Neural crest cell (in vitro differentiated cells): ENCODE measurements at places on chromosomes 16 and 17. TPM values are rescaled to one million over a fixed set of nuclear protein-coding genes. Genes with fewer than 3 reads are reported as not detected.

Gene HS3ST3B1
- 57.0 and 58.3 TPM in 2 replicates for total RNA-seq

Gene CDRT15L2
- total RNA-seq = not detected in 2 replicates

Gene OR1F1
- total RNA-seq = 0.35 TPM in 1 of 2 replicates, not detected in the other

Gene CD300LB
- not detected in 2 replicates for total RNA-seq

Gene PRSS36
- total RNA-seq = 0.68 and 1.1 TPM in 2 replicates

Gene C16orf89
- total RNA-seq = not detected in 2 replicates

Gene MT3
- not detected in 2 replicates for total RNA-seq

Gene TAF1C
- total RNA-seq = 76.0 and 86.4 TPM in 2 replicates

Gene ATXN7L3
- total RNA-seq = 115 and 119 TPM in 2 replicates

Gene INCA1
- total RNA-seq = 0.43 and 0.86 TPM in 2 replicates

Gene MT1G
- total RNA-seq = not detected in 2 replicates

Gene RAB26
- 0.64 and 0.98 TPM in 2 replicates for total RNA-seq

Gene RMI2
- total RNA-seq = 39.6 and 41.9 TPM in 2 replicates

Gene MYLK3
- 0.33 and 1.0 TPM in 2 replicates for total RNA-seq

Gene PFN1
- total RNA-seq = 626 and 630 TPM in 2 replicates

Gene GABARAP
- total RNA-seq = 470 and 479 TPM in 2 replicates

Gene PROCA1
- 11.7 and 12.5 TPM in 2 replicates for total RNA-seq

Gene SP6
- 0.16 and 0.25 TPM in 2 replicates for total RNA-seq

Gene NAGS
- 0.93 and 1.1 TPM in 2 replicates for total RNA-seq

Gene TMEM220
- 5.0 and 5.1 TPM in 2 replicates for total RNA-seq

Gene NGFR
- 322 and 334 TPM in 2 replicates for total RNA-seq

Gene TP53
- total RNA-seq = 135 and 150 TPM in 2 replicates

Gene HSD11B2
- total RNA-seq = 3.8 and 4.7 TPM in 2 replicates

Gene SGCA
- total RNA-seq = not detected in 2 replicates

Gene SLC47A2
- not detected in 2 replicates for total RNA-seq

Gene GRIN2A
- total RNA-seq = 0.09 and 0.48 TPM in 2 replicates

Gene DPEP3
- total RNA-seq = not detected in 2 replicates
